Large intestine (tissue), 12 donors: ENCODE measurements at places on chromosomes 6 and 20. TPM values are rescaled to one million over a fixed set of nuclear protein-coding genes. Genes with fewer than 3 reads are reported as not detected.

DNA sequence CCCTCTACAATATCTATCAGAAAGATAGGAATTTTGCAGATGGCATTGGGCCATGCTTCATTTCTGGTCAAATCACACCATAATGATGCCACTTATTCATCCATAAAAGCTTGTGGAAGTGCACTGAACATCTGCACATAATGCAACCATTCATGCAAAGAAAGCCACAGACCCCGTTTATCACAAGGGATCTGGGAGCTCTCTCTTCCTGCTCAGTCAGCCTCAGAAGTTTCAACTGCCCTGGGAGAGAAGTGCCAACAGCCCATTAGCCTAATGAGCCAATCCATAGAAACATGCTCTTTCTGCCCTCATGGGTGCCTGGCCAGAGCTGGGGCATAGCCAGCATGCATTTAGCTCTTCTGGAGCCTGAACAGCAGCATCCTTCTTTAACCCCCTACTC lies 85.8 kb downstream of the SLC35F1 start:
- no peak overlapping the region for H3K4me3 ChIP-seq
- H3K27me3 ChIP-seq: no peaks in the 10 kb centered on the region
- no peaks in the 10 kb centered on the region for H3K4me1 ChIP-seq
- no peaks in the 10 kb centered on the region for H3K36me3 ChIP-seq
- DNase-seq: no peak
- H3K27ac ChIP-seq: no peak overlapping the region

DNA sequence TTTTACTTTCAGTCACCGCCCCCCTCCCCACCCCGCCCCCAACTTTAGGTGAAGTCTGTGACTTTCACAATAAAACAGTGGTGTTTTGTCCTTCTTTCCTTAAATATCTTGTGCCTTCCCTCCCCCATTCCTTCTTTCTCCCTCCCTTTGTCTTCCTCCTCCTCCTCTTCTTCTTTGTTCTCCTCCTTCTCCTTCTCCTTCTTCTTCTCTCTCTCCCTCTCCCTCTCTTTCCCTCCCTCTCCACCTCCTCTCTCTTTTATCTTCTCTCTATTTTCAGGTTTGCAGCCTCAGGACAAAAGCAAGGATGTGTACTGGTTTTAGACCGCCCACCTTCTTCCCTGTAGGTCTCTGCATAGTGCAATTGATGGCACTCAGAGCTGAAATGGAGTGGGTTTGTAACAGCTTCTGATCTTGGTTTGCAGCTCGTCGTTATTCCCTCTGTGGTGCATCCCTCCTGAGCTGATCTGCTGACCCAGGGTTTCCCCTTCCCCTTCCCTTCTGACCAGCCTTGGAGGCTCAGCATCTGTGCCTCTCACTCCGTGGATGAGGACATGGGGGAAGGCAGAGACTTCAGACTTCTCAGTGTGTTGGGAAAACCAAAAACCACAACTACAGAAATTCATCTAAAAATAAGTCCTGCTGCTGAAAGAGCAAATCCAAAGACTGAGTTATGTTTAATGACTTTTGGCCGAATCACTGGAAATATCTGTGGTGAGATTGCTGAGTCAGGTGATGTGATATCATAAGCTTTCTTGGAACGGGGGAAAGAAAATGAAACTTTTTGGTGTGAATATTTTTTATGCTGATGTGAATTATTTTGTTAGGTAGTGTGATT lies 6.9 kb downstream of the VGLL2 start:
- no peak overlapping the region for H3K27ac ChIP-seq
- DNase-seq: no peak

GRCh38 chr6:54665278-54665677 lies 181.3 kb upstream of the FAM83B start:
- no peaks in the 10 kb centered on the region for H3K36me3 ChIP-seq
- no peak for DNase-seq
- no peak overlapping the region for H3K4me3 ChIP-seq
- no peaks in the 10 kb centered on the region for H3K4me1 ChIP-seq

- H3K27ac ChIP-seq: no peak overlapping the region
- no peaks in the 10 kb centered on the region for H3K27me3 ChIP-seq
- no peak for DNase-seq
- H3K36me3 ChIP-seq: no peaks in the 10 kb centered on the region
Observed at GRCh38 chr6:157442291-157442690, 61.3 kb downstream of the ZDHHC14 start.

- DNase-seq: no peak
- H3K27me3 ChIP-seq: no peaks in the 10 kb centered on the region
- H3K4me3 ChIP-seq: no peak overlapping the region
- H3K4me1 ChIP-seq: no peaks in the 10 kb centered on the region
Observed at GRCh38 chr20:58655328-58656107, 4.4 kb downstream of the STX16 start.

DNA sequence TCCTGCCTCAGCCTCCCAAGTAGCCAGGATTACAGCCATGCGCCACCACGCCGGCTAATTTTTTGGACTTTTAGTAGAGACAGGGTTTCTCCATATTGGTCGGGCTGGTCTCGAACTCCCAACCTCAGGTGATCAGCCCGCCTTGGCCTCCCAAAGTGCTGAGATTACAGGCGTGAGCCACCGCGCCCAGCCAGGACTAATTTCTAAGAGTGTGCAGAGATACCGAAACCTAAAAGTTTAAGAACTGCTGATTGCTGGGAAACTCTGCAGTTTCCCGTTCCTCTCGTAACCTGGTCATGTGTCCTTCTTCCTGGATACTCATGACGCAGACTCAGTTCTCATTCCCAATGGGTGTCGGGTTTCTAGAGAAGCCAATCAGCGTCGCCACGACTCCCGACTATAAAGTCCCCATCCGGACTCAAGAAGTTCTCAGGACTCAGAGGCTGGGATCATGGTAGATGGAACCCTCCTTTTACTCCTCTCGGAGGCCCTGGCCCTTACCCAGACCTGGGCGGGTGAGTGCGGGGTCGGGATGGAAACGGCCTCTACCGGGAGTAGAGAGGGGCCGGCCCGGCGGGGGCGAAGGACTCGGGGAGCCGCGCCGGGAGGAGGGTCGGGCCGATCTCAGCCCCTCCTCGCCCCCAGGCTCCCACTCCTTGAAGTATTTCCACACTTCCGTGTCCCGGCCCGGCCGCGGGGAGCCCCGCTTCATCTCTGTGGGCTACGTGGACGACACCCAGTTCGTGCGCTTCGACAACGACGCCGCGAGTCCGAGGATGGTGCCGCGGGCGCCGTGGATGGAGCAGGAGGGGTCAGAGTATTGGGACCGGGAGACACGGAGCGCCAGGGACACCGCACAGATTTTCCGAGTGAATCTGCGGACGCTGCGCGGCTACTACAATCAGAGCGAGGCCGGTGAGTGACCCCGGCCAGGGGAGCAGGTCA lies at the start of gene HLA-E:
HLA-E (plus strand) TSS at position 429 of the 945 bp plus-strand sequence; CDS start at position 452, 23 bp downstream.
- H3K4me1 ChIP-seq: peaks cover 9% of the 10 kb centered on the region
- peak; percentile 99 for DNase-seq
- peak within 1 kb of the TSS; percentile 84 for H3K4me3 ChIP-seq
- H3K27ac ChIP-seq: peak within 1 kb of the TSS; percentile 96

DNA sequence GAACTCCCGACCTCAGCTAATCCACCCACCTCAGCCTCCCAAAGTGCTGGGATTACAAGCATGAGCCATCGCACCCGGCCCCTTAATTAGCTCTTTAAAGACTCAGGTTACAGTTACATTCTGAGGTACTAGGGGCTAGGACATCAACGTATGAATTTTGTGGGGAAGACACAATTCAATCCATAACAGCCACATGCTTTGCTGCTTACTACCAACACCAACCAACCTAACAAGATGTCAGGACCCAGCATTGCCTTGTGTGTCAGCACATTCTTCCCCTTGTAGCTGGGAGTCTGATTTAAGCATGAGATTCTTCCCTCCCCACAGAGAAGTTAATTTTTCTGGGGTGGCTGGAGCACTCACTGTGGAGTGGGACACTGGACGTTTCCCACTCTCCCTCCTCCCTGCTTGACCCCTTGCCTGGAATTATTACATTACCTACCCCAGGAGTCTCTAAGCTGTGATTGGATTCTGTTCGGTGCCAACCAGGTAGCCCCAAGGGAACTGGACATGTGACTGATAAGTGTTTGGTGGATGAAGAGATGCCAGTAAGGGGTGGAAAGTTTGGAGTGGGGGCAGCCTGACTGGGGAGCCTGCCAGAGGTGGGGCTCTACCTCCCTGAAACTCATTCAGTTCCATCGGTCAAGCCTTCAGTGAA lies 5.6 kb upstream of the PXMP4 start:
- no peak overlapping the region for H3K4me3 ChIP-seq
- no peaks in the 10 kb centered on the region for H3K36me3 ChIP-seq
- DNase-seq: no peak
- H3K4me1 ChIP-seq: peaks cover 16% of the 10 kb centered on the region
- H3K27me3 ChIP-seq: no peaks in the 10 kb centered on the region
- no peak overlapping the region for H3K27ac ChIP-seq

DNA sequence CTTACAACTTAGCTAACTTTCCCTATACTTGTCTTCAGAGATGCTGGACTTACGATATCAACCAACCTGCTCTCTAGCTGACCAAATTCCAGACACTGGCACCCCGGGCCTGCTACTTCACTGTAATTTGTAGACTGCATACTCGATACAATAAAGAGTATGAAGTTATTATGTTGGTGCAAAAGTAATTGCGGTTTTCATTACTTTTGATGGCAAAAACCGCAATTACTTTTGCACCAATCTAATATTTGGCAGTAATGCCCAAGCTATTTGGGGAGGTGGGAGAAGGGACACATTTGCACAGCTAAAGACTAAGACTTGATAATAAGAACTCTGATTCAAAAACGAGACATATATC lies 34.9 kb upstream of the ARHGAP18 start:
- H3K4me3 ChIP-seq: no peak overlapping the region
- no peak for DNase-seq
- H3K4me1 ChIP-seq: no peaks in the 10 kb centered on the region
- H3K27me3 ChIP-seq: no peaks in the 10 kb centered on the region
- H3K27ac ChIP-seq: no peak overlapping the region

Gene HAO1
- not detected for polyA plus RNA-seq

Gene CDKN1A
- polyA plus RNA-seq: 183 TPM

Gene LINC00237
- not detected for polyA plus RNA-seq

Gene TRIM31
- polyA plus RNA-seq: 5.7 TPM

Gene EFCAB8
- 0.25 TPM for polyA plus RNA-seq
